Stomach (tissue), 19 donors: ENCODE measurements at places on chromosomes 4 and X. TPM values are rescaled to one million over a fixed set of nuclear protein-coding genes. Genes with fewer than 3 reads are reported as not detected.

GRCh38 chrX:22053481-22053880 is 21.4 kb downstream of the PHEX start:
- DNase-seq: no peak

DNA sequence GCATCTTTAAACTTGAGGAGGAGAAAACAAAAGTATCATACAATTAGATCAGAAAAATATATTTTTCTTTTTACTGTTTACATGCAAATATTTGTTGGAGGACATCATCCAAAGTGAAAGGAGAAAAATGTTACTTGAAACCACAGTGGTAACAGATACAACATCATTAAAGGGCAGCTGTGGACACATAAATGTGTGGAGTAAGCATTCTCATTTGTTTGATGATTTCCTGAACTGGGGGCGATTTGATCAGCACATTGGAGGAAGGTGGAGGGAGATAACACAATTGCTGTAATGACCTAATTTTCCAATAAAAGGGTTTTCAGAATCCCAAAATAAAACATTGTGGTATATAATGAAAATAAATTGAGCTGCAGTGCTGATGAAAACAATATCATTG is 314.5 kb upstream of the HS3ST1 start:
- no peak for DNase-seq

DNA sequence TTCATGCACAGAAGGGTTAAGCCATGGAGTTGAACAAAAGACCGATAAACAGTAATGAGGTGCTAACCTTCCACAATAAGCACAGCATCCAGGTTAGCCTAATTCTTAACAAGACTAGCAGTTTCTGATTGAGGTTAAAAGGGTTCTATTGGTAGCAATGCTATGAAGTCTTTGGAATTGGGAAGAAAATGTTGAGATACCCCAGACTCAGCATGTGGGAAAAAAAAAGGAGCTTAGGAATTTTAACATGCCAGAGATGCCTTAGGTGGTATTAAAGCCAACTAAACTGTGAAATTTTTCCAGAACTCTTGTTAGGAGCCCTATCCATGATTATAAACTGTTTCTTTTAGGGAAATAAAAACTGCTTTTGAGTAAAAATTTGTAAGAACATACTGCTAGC is 391.7 kb downstream of the GABRG1 start:
- DNase-seq: no peak

GRCh38 chr4:104752337-104752736 is 257.6 kb upstream of the CXXC4 start:
- DNase-seq: no peak

The FHIP1A gene
- 11.6 TPM for total RNA-seq

The CLCN4 gene
- 2.9 TPM for total RNA-seq
